ENCODE measurements at places on chromosomes 6 and 20.

GRCh38 chr6:52522655-52523054, 54.2 kb downstream of the TRAM2 start:
- no peak for DNase-seq

GRCh38 chr6:12336121-12336971, 46.2 kb downstream of the EDN1 start:
- DNase-seq: no peak

DNA sequence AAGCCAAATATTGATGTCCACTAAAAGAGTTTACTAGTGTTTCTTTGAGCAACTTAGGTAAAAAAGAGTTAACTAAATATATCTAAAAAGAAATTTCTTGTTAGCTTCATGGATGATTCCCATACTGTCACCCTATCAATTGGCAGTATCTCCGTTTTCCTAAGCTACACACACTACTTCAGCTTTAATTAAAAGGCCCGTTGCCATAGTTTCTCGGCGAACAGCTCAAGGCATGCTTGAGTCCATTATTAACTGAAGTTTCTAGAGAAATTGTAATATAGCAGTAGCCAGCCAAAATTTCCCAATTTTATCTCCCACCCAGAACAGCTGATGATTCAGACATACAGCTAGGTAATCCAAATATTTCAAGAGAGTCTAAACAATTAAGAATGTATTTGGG, 20.0 kb upstream of the BEND6 start:
- DNase-seq: no peak

- no peak for DNase-seq
Measured at GRCh38 chr20:58760856-58761255, 68.3 kb downstream of the NPEPL1 start.

GRCh38 chr20:61593516-61593915, 341.5 kb downstream of the CDH4 start:
- DNase-seq: no peak

DNA sequence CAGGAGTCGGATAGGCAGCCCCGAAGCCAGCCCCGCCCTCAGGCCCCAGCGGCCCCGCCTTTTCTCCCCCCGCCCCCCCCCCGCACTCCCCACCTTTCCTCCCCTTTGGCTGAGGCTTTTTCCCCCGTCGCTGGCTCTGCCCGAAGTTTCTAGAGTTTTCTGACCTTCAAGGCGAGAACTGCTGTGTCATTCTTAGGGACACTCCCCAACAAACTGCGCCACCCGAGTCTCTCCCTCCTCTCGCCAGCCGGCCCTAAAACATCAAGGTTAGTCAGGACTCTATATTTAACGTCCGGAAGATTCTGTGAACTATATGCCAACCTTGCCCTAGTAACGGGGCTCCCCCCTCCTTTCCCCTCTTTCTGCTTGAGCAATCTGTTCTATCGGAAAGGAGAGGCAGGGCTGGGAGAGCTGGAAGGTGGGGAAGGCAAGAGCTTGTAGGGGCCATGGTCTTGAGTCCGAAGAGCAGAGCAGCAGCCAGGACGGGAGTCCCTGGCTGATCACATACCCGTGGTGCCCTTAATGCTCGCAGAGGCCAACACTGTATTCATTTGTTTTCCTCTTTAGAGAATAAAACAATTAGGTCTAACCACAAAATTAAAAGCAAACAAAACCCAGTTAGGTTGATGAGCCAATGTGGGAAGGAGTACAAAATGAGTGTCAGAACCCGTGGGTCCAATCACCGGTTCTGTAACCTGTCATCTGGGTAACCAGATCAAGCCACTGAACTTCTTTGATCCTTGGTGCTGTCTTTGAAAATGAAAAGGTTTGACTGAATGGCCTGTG, 5.3 kb upstream of the HSPA1B start:
- peak; percentile 77 for DNase-seq

- no peak for DNase-seq
Measured at GRCh38 chr20:36411861-36412454, 105.8 kb downstream of the DLGAP4 start.

- no peak for DNase-seq
Measured at GRCh38 chr6:39806278-39806677, 14.1 kb downstream of the DAAM2 start.

GRCh38 chr6:77228279-77228678, 235.0 kb downstream of the HTR1B start:
- no peak for DNase-seq

GRCh38 chr6:50289366-50289765, 239.6 kb upstream of the DEFB112 start:
- DNase-seq: no peak
